IPS DF 19.7 (cell line): ENCODE measurements at places on chromosomes 7 and 10.

GRCh38 chr10:131160219-131160875 is 151.2 kb downstream of the TCERG1L start:
- DNase-seq: no peak

DNA sequence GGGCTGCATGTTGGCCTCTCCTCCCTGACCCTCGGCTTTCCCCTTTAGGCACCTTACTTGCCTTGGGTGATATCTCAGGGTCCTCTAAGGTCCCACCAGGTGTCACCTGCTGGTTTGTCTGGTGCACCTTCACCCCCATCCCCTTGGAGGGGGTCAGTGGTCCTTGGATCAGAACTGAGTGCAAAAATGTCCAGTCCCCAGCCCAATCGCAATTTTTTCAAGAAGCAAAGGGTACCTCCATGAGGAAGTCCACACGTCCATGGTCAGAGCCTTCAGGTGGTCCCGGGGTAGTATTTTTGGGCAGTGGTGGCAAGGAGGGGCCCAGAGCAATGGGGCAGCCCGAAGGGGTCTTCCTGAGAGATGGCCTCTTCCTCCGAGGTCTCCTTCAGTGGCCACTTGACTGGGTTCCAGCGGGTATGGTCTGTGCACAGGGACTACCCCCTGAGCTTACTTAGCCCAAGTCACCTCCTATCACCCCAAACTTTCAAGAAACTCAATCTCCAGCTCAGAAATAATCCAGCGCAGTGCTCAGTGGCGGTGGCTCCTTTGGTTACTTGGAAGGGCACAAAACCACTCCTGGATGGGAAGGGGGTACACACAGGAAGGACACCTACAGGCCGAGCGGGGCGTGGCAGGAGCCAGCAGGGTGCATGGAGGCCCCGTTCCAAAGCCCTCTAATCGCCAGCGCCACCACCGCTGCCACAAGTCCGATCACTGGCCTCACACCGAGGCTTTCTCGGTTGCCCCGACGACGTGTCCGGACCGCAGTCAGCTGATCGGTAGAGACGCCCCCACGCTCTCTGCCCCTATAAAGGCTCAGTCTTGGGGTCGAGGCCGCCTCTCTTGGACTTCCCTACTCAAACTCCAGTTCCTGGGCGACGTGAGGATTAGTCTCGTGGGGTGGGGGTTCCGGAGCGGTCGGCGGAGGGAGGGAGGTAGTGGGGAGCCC is 4.5 kb downstream of the SAP25 start:
- DNase-seq: no peak

- DNase-seq: no peak
Observed at GRCh38 chr10:44279426-44280126, 105.3 kb downstream of the CXCL12 start.

- no peak for DNase-seq
Observed at GRCh38 chr10:30959836-30960210, 71.8 kb downstream of the ZNF438 start.

DNA sequence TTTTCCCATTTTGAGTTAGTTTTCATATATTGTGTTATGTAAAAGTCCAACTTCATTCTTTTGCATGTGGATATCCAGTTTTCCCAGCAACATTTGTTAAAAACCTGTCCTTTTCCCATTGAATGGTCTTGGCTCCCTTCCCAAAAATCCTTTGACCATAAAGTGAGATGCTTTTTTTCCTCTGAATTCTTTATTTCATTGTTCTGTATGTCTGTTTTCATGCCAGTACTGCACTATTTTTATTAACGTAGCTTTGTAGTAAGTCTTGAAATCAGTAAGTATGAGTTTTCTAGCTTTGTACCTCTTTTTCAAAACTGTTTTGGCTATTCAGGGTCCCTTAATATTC is 20.0 kb downstream of the C1GALT1 start:
- DNase-seq: no peak

DNA sequence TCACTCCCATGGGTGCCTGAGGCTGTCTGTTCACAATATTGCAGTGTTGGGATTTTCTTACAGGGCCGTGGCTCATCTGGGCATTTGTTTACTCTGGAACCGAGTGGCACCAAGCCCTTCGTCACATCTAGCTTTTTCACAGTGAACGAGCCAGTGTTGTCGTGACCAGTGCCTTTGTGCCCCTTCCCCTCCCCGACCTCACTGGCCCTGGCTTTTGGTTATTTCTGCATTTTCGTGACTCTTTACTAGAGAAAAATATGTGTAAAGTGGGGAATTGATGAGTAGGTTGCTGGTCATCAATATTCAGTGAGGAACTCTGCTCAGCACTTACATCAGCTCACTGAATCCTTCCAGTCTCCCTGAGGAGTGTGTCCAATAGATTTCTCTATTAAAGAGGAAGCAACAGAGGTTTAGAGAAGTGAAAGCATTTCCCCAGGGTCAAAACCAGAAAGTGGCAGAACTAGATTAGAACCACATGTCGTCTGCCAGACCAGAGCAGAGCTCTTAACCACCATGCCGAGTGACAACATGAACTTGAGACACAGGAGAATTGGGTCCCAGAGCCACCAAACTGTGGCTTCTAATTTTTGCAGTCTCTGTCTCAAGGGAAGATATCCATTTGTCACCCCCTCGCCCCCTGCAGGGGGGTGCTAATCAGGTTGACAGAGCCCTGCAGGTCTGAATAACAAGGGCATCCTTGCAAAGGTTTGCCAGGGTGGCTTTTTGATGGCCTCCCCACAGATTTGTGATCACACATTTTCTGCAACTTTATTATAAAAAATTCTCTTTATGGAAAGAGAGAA is 125.3 kb downstream of the CHN2 start:
- DNase-seq: no peak

- no peak for DNase-seq
Observed at GRCh38 chr10:77175631-77176222, 461.9 kb downstream of the KCNMA1 start.

DNA sequence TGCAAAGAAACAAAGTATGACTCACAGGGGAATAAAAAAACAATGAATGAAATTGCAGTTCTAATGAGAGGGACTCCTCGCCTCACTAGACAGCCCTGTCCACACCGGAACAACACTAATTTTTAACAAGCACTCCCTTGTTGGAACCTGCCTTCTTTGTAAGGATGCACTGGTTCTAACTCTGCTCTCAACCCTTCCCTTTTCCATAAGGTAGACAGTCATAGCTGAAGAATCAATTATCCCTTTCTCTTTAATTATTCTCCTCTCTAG is 65.1 kb downstream of the TSPAN12 start:
- DNase-seq: no peak

- no peak for DNase-seq
Observed at GRCh38 chr7:92244808-92245486, 767 bp downstream of the KRIT1 start.

GRCh38 chr10:27723436-27723835 is 22.2 kb downstream of the MKX start:
- no peak for DNase-seq

GRCh38 chr7:539731-540411 is 20.2 kb upstream of the PDGFA start:
- DNase-seq: no peak

DNA sequence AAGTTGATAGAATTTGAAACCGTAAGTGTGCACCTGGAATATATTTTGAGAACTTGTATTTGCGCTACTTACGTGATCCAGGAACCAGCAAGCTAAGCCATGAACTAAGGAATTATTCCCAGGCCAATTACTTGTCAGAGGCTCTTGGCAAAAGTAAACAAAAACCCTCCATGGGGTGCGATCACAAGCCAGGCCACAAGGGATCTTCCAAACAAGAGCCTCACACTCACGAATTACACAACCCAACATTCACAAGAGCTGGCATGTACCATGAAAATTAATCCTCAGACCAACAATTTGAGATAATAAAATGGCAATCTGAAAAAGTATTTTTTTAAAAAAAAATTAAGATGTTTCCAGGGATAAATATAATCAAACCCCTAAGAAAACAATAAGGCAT is 467.0 kb upstream of the AKR1E2 start:
- DNase-seq: peak; percentile 12

GRCh38 chr7:87003872-87004798 is 55.3 kb downstream of the ELAPOR2 start:
- no peak for DNase-seq

DNA sequence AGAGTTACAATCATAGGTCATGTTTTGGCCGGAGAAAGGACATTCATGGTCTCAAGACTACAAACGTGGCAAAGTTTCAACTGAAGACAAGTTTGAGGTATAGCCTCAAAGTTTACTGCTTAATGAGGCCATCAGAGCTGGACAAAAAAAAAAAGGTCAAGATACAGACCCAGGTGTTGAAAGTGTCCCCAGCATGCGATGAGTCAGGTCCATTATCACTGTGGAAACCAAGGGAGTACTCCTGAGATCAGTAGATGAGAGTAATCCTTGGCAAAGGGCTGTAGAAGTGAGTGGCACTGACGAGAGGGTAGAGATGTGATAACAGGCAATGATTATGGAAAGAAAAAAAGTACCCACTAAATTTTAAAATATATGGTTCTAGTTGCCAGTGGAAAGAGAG is 80.1 kb upstream of the LRRN3 start:
- no peak for DNase-seq

GRCh38 chr10:23694446-23694920 is 255.6 kb downstream of the OTUD1 start:
- DNase-seq: no peak

DNA sequence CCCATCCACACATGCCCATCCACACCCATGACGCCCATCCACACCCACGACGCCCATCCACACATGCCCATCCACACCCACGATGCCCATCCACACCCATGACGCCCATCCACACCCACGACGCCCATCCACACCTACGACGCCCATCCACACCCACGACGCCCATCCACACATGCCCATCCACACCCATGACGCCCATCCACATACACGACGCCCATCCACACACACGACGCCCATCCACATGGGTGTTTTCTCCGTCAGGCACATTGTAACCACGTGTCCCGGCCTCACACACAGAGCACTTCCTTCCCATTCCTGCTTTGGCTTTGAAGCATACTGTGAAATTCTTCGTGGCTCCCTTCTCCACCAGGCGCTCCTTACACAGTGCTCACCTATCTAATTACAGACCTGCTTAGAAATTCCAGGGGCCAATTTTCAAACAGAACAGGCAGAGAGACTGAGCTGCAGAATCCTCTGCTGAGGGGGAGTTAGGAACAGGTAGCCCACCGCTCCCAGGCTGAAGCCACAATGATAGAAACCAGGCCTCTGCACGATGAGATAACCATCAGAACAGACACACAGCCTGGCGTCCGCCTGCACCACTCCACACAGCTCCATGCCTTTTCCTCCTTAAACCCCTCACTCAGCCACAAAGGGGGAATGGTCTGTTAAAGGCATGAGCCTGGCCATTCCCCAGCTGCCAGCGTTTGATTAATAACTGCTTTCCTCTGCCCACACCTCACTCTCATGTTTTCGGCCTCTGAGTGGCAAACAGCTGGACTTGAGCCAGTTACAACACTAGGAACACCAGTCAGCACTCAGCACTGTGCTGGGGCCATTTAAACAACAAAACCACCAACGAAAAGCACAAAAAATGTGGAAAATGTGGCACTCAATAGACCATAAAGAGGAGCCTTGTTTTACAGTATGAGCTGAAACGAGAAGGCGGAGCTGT is 501.6 kb downstream of the PTPRN2 start:
- DNase-seq: no peak

DNA sequence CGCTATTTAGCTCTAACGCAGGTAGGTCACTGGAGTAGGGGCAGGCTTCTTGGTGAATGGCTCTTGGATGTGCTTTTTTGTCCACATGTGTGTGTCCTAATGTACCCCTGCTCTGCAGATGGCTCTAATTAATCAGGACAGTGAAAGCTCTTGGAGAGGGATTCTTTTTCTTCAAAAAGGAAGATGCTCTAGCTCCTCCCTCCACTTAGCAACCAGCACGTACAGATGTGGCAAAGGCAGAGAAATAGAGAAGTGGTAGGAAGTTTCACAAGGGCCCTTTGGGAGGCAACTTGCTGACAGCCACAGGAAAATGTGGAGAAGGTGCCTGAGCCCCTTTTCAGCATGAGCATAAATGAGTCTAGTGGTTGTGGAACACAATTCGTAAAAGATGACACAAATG is 221.7 kb downstream of the PLXNA4 start:
- no peak for DNase-seq

DNA sequence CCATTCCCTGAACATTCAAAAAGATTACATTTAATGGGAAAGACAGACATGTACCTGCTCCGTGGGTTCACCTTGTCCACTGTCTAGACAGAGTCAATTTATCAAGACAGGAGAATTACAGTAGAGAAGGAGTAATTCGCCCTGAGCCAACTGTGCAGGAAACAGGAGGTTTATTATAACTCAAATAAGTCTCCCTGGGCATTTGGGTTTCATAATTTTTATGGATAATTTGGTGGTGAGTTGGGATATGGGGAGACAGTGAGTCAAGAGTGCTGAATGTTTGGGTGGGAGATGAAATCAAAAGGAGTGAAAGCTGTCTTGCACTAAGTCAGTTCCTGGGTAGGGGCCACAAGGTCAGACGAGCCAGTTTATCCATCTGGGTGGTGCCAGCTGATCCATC is 165.9 kb upstream of the NAMPT start:
- no peak for DNase-seq

GRCh38 chr7:50474382-50475160 is 24.4 kb upstream of the FIGNL1 start:
- no peak for DNase-seq

DNA sequence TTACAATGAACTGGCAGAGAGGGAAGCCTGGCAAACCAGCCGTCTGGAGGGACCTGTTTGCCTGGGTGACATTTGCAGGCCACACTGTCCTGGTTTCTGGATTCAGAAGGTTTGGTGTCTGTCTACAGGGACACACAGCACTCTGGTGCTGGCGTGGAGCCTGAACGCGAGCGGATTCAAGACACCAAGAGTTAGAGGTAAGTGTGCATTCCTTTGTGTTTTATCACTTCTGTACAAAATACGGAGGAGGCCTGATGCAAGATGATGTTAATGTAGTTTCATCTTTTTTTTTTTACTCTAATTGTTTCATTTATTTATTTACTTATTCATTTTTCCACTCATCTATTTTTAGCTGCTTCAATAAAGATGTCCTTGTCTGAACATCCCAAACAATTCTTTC is 485.3 kb upstream of the ADARB2 start:
- no peak for DNase-seq

DNA sequence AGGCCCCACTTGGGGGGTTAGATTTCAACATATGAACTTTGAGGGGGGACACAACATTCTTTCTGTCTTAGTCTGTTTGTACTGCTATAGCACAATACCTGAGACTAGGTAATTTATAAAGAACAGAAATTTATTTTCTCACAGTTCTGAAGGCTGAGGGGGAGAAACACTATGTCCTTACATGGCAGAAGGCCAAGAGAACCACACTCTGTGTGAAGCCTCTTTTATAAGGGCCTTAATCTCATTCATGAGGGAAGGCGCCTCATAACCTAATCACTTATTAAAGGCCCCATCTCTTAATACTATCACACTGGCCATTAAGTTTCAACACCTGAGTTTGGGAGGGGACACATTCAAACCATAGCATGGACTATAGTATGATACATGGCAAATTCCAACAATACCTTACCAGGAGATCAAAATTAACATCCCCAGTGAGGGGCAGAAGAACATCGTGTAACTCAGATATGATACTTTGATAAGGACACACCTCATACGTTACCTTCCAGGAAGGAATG is 9.3 kb upstream of the PDLIM1 start:
- DNase-seq: no peak
